ENCODE measurements at places on chromosomes 7 and 10.

GRCh38 chr10:104406715-104407650 lies 53.4 kb downstream of the CFAP58 start:
- DNase-seq: no peak

DNA sequence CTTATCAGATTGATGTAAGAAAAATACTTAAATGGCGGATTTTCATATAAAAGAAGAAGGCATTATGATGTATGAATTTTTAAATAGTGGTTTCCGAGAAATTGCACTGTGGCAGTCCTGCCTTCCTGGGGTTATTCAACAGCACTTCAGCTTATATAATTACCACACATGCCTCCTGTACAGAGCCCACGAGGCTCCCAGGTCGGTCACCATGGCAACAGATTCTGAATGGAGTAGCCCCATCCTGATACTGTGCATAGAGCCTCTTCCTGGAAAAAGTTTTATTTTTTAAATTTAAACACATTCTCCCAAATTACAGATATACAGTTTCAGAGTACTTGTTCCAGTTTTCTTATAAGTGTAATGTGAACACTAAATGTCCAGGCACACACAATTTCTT lies 15.9 kb upstream of the ASB4 start:
- no peak for DNase-seq

GRCh38 chr10:88205842-88206446 lies 342.5 kb downstream of the PTEN start:
- no peak for DNase-seq

DNA sequence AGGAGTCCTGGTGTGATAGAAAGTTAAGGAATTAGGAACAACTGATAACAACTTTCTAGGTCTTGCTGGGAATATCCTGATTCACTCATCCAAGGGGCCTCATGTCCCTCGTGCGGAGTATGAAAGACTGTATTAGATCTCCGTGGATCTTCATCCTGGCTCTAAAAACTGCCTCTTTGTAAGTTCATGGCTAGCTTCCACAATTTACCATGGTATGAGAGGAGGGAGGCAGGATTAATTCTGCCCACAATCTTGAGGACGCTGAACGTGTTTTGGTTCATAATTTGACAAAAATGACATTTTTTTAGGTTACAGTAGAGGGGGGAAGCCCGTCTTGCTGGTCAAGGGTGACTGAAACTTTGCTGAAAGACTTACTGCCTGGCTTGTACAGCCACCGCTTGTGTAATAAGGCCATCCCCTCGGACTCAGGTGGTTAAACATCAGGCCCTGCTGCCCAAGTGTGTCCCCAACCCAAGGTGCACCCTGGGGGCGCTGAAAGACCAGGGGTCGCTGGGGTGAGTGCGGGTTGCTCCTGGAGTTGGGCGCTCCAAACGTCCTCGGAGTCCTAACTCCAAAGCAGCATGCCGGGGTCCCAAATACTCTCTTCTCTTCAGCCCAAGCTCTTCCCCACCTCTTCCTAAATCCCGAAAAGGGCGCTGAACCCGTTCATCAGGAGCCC lies 733 bp downstream of the HIBADH start:
- no peak for DNase-seq

DNA sequence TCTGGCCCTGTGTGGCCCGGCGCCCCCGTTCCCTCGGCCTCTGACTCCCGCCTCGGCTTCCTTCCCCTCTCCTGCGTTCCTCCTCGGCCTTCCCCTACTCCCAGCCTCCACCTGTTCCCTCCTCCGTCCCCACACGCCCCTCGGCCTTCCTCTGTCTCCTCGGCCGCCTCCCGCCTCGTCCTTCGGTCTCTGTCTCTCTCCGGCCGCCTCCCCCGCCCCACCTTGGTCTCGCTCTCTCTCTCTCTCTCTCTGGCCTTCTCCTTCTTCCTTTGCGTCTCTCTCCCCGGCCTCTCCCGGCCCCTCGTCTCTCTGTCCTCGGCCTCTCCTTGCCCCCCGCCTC lies 588 bp downstream of the GET4 start:
- DNase-seq: no peak

DNA sequence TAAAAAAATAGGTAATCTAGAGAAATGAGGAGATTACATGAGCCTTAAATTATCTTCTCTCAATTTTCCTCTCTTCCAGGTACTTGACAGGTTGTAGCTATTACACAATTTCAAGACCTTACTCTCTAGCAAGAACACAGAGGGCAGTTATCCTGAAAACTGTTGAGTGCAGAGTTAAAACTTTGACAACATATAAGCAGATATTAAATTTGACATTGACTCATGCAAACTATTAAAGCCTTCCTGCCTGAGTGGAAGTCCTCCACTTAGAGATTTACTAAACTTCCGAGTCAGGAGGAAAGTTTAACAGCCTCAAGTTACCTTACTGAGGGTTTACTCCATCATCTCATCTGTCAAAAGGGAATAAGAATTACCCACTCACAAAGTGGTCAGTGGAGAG lies 73.5 kb upstream of the ARID5B start:
- DNase-seq: no peak

DNA sequence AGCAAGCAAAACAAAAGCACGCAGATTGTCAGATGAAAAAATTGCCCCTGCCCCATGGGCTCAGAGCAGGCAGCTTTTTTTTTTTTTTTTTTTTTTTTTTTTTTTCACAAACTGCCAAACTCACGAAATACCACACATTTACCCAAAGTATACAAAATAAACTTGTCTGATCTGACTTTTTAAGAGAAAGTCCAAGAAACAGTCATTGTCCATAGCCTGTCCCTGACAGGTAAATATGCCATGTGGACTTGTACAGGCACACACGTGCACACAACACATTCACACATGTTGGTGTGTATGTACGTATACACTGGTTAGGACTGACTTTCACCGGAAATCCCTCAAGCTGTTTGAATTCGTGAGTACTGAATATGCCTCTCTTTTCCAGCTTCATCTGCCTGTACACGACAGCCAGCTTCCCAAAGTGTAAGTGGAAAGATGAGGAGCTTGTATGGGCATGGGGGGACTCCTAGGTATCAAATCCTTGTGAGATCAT lies 929 bp upstream of the HGF start:
- no peak for DNase-seq

DNA sequence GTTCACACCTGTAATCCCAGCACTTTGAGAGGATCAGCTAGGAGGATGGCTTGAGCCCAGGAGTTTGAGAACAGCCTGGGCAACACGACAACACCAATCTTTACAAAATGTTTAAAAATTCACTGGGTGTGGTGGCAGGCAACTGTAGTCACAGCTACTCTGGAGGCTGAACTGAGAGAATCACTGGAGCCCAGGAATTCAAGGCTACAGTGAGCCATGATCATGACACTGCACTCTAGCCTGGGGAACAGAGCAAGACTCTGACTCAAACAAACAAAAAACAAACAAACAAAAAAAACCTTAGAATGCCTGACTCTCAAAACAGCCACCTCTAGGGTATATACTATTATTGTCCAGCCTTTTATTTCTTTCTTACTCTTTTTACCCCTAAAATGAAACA lies 56.5 kb upstream of the PAPSS2 start:
- no peak for DNase-seq

- DNase-seq: no peak
Observed at GRCh38 chr7:2003931-2004812, 228.6 kb downstream of the MAD1L1 start.

- DNase-seq: no peak
Observed at GRCh38 chr7:104371216-104371979, 43.0 kb downstream of the LHFPL3 start.

GRCh38 chr10:58311026-58311425 lies 23.8 kb upstream of the UBE2D1 start:
- no peak for DNase-seq

DNA sequence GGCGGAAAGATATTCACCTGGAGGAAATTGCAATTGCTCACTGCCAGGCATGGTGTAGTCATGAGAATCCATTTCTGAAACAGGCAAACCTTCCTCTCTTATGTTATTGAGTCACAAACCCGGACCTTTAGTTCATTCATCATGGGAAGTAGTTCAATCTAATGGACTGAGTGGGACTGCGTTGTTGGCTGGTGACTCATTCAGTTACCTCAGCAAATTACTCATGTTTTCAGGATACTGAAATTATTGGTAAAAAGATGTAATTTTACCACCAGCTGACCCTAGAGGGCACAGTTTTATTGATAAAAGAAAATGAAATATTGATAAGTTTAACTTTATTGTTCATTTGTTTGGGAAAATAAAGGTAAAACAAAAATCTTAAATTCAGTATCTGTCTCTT lies 1194.4 kb upstream of the SORCS1 start:
- no peak for DNase-seq

DNA sequence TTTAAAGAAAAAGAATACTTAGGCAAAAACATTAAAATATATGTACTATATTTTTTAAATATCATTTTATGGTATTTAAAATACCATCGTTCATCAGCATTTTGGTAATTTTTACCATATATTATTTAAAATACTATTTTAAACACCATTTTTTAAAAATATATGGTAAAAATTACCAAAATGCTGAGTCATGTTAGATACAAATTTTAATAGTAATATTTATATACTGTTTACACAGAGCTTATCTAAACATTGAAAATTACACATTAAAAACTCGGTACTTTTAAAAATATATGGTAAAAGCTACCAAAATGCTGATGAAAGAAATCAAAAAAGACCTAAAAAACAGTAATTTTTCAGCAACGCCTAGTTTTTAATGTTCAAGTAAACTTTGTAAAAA lies 105.6 kb downstream of the TPK1 start:
- no peak for DNase-seq

DNA sequence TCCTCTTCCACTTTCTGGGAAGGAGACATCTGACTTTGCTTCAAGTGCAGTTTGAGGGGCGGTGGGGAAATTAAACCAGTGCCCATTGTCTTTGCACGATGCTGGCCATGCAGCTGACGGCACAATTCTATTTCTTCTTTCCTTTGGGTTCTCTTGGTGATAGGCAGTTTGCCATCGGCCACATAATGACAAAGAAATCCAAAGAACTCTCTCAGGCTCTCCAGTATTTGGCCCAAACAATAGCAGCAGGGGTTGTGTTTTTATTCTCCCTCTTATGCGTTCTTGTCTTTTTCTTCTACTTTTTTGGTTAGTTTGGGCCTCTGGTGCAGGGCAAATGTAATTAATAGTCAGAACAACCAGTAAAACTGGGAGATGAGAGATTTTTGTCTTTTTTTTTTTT lies 147.0 kb downstream of the EMX2 start:
- DNase-seq: no peak

GRCh38 chr7:116766881-116767280 lies 94.9 kb downstream of the MET start:
- DNase-seq: no peak

DNA sequence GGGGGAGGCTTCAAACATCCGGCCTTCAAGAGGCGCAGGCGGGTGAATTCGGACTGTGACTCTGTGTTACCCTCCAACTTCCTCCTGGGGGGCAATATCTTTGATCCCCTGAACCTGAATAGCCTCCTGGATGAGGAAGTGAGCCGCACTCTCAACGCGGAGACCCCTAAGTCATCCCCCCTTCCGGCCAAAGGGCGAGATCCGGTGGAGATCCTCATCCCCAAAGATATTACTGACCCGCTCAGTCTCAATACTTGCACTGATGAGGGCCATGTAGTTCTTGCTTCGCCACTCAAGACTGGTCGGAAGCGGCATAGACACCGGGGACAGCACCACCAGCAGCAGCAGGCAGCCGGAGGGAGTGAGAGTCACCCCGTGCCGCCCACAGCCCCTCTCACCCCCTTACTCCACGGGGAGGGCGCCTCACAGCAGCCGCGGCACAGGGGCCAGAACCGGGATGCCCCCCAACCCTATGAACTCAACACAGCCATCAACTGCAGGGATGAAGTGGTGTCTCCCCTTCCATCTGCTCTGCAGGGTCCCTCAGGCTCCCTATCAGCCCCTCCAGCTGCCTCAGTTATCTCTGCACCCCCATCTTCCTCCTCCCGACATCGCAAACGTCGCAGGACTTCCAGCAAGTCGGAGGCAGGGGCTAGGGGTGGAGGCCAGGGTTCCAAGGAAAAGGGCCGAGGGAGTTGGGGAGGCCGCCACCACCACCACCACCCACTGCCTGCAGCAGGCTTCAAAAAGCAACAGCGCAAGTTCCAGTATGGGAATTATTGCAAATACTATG lies 1.1 kb downstream of the MEPCE start:
- DNase-seq: no peak

- no peak for DNase-seq
Observed at GRCh38 chr7:139861803-139862202, 32.7 kb downstream of the TBXAS1 start.

- DNase-seq: no peak
Observed at GRCh38 chr7:76008156-76008687, 13.8 kb upstream of the TMEM120A start.

DNA sequence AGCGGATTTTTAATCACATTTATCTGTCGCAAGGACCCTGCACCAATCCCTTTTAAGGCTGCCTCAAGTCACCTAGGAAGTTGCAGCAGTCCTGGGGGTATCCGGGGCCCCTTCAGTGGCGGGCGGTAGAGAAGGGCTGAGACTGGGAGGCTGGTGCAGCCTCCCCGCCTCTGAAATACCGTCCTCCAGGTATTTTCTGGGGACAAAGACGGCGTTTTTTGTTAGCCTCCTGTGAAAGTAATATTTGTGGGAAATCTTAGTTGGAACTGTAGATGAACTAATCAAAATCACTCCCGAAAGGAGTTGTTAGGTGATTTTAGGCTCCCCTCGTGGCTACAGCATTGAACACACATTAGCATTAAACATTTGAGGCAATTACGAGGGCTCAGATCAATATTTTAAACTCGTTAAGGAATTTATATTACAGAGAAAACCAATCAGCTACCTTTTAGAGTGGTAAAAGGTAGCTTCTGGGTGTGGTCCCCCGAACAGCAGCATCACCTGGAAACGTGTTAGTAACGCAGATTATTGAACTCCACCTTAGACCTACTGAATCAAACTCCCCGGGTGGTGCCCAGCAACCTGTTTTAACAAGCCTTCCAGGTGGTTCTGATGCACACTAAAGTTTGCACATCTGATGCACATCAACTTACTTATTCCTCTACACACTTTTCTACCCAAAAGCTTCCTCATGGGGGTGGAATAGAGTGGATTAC lies 530 bp upstream of the ANXA7 start:
- no peak for DNase-seq

GRCh38 chr10:18616337-18616736 lies 35.0 kb downstream of the NSUN6 start:
- DNase-seq: no peak

- DNase-seq: no peak
Observed at GRCh38 chr10:132451506-132452215, 54.7 kb downstream of the PWWP2B start.

GRCh38 chr10:62033125-62033524 lies 131.6 kb downstream of the ARID5B start:
- DNase-seq: no peak

- no peak for DNase-seq
Observed at GRCh38 chr10:103643381-103643780, 149.9 kb downstream of the NEURL1 start.

DNA sequence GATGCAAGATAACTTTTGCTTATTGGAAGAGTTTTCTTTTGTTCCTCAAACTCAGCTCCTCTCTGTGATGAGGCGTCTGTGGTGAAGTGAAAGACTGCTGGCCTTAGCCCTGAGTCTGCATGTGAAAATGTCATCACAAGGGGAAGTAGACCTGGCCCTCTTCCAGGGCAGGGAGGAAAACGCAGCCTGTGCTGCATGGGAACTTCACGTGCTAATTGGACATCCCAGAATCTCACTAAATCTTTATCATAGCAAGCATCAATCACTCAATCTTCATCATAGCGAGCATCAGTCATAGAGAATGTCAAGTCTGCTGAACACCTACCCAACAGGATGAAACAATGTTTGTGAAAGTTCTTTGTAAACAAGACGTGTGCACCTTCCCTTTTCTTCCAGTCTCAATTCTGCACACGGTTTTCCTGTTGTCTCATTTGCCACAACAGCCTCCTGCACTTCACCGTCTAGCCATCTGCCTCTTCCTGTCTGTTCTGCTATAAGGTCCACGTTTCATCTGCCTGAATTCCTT lies 314.6 kb downstream of the FRMD4A start:
- DNase-seq: no peak
